Stimulated activated CD4-positive, alpha-beta T cell treated with anti-CD3 and anti-CD28 coated beads, Interleukin-1b, Interleukin-23, amount 100 ng/mL, for 1 hour (primary cell): ENCODE measurements at places on chromosomes 4 and X.

GRCh38 chrX:18973527-18974192 is 10.3 kb downstream of the PHKA2 start:
- no peak for DNase-seq

DNA sequence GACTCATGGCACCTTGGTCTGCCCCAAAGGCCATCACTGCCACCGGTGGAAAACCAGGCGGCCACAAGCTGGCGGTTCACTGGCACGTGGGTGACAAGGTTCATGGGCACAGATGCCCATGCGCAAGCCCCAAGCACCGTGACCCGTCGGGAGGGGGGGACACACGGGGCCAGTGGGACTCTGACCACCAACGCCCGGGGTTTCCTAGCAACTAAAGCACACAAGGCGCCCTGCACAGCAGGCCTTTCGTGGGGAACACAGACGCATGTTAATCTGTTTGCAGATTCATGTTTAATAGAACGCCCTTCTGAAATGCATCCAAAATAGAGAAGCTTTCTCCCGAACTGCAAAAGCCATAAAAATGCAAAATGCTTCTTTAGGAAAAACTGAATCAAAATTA is 43.9 kb downstream of the FAM53A start:
- no peak for DNase-seq

DNA sequence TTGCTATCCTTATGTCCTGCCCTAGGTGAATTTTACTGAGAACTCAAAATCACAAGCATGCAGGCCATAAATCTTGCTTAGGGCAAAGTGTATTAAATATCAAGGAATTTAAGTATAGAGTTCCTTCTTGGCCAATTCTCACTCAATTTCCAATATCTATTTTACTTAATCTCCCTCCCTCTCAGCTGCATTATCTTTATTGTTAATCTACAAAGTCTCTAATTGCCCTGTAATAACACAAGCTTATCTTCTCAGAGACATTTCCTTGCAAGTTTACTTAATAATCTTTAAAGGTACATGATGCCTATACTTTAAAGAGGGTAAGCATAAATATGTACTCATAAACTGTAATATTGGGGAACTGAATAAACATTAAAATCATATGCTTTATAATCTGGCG is 26.9 kb upstream of the MAOB start:
- no peak for DNase-seq

DNA sequence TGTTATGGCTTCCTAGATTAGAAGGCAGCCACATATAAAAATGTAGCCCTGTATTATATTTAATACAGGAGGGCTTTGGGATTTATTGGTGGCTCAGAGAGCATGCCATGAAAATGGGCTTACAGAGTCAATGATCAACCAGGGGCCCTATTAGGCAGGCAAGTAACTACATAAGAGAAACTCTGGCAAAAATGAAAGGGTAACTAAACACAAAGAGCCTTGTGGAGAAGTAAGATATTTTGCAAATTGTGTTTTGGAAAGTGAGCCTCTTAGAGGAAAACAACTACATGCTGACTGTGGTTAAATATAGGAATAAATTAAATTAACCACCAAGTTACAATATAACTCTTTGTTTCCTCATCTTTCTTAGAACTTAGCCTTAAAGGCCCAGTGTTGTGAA is 5.5 kb downstream of the SAT1 start:
- DNase-seq, result no peak

DNA sequence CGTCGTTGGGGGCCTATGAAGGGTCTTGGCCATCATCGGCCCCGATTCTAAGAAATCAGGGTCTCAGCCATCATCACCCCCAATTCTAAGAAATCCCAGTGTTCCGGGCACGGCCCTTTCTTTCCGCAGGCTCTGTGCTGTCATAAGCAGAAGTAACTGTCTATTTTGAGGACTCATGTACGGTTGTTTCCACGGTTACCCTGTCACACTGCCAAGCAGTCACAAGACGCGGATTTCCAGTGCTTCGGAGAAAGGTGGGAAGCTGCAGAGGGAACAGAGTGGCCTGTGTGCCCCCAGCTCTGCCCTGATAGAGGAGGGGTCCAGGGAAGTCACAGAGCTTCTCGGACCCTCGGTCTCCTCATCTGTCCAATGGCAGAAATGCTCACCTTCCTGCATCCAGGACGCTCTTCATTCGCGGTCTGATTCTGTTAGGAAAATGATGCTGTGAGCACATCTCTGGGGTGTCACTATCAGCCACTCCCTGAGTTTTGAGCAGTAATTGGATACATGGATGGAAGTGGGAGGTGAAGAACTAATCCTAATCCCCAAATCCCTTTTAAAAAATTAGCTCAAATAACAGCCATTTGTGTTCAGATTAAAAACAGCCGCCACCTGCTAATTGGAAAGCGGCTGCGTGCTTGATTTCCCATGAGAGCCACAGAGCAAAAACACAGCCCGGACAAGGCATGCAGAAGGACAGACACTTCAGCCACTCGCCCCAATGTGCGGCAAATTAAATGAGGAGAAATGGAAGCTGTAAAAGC is 73.1 kb downstream of the WFS1 start:
- DNase-seq, result no peak
